ENCODE measurements at places on chromosomes 4 and X.

GRCh38 chr4:7095611-7096155 is 27.8 kb upstream of the GRPEL1 start:
- DNase-seq = no peak

DNA sequence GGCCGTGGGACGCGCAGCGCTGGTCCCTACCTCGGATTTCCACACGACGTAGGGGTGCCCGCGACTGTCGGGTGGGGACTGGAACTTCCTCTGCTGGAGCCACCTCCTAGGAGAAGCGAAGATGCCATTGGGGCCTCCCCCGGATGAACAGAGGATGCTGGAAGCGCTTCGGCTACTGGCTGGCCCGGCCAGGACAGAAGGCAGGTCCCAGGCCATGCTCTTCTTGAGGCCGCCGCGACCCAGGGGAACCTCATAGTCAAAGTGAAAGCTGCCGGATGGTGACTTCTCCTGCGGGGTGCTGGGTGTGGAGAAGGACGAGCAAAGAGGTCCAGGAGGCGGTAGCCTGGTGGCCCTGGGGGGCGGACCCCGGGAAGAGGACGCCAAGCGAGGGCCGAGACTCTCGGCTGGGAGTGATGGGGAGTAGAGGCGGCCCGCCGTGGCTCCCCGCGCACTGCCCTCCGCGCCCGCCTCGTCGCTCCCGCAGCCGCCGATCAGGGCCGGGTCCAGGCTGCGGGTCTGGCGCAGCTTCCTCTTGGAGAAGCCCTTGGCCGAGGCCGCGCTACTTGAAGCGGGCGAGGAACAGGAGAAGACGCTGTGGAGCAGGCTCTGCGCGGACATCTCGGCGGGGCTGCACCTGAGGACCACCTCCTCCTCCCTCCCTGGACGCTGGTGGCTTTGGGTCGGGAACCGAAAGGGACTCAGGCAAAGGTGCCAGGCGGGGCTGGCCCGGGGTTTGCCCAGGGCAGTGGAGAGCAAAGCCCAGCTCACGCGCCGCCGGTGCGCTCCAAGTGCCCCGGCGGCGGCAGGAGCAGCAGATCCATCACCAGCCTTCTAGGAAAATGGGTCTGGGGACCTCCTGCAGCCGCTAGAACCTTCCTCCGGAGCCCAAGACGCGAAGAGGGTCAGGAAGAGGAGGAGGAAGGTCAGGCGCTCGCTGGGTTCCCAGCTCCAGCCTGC is 1.2 kb downstream of the ARHGAP6 start:
- DNase-seq = no peak

DNA sequence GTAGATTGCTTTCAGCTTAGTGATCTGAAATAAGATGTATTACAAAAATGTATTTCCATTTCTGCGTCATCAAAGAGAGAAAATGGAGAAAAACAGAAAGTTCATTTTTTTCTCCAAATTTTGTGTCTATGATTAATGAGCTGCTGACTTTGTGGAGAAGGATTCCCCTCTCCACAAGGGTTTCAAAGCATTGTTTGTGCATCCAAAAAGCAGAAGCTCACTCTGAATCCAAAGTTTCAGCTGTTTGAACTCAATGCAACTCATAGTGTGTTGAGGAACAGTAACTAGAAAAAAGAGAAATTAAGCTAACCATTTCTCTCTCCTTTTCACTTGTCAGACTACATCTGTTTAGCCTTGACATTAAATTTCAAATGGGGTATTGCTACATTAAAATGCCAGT is 62.9 kb upstream of the SLC7A11 start:
- no peak for DNase-seq

GRCh38 chr4:57492251-57492878 is 382.2 kb upstream of the IGFBP7 start:
- no peak for DNase-seq

DNA sequence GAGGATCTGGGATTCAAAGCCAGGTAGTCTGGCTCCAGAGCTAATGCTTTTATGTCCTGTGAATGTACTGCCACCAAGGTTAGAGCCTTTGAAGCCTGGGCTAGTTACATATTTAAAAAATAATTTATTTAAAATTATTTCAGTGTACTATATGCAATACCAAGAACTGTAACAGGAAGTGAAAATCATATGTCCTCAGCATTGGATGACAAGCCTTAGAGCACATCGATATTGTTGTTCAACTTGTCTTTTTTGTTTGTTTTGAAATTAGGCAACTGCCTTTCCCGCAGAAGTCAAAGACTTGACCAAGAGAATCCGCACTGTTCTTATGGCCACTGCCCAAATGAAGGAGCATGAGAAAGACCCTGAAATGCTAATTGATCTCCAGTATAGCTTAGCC is 73.1 kb upstream of the IL13RA1 start:
- no peak for DNase-seq

DNA sequence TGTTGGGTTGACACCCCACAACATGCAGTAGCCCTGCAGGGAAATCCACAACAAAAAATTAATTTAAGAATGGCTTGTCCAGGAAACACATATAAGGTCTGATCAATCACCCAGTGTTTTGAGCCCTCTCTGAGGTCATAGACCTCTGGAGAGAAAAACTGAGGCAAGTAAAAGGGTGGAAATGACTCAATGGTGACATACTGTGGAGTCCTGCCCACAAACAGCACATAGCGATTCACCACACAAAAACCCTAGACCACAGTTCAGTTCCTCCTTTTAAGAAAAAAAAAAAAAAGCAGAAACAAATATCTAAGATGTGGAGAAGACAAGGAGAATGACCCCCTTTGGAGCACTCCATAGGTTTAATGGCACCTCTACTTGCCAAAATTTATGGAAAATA is 2691.0 kb downstream of the PCDH7 start:
- DNase-seq = no peak

DNA sequence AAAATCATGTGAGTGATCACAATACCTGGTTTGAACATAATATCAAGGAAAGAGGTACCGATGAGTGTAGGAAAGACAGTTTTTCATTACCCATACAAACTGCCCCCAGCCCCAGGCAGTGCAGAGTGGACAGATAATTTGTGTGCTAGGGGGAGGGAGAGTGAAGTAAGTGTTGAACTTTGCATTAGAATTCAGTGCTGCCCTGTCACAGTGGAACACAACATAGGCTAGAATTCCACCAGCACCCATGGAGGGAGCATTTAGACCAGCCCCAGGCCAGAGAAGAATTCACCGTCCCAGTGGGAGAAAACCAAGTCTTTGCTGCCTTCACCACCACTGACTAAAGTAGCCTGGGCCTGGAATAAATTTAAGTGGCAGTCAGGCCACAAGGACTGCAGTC is 107.3 kb downstream of the SCLT1 start:
- no peak for DNase-seq

Measured in common myeloid progenitor, CD34-positive (primary cell).